ENCODE measurements at places on chromosomes 3 and 15. TPM values are rescaled to one million over a fixed set of nuclear protein-coding genes. Genes with fewer than 3 reads are reported as not detected.

DNA sequence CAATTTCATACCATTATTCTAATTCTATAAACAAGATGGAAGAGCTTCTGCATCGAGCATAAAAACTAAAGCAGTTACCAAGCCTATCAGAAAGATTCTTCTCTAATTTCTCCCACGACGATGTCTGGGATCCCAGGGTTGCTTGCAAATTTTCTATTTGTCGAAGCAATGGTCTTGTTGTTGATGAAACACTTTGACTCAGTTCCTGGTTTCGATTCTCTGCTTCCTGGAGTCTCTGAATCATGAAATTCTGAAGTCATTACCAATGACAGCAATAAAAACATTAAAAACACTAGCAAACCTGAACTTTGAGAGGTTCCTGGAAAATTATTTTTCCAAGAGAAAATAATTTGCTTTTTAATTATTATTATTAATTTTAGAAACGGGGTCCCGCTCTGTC lies 18.7 kb downstream of the TMF1 start:
- H3K27ac ChIP-seq, result no peak overlapping the region
- no peaks in the 10 kb centered on the region for H3K4me1 ChIP-seq
- H3K36me3 ChIP-seq, result peaks cover 82% of the 10 kb centered on the region
- H3K27me3 ChIP-seq, result no peaks in the 10 kb centered on the region
- no peak for DNase-seq
- H3K4me3 ChIP-seq, result no peak overlapping the region

DNA sequence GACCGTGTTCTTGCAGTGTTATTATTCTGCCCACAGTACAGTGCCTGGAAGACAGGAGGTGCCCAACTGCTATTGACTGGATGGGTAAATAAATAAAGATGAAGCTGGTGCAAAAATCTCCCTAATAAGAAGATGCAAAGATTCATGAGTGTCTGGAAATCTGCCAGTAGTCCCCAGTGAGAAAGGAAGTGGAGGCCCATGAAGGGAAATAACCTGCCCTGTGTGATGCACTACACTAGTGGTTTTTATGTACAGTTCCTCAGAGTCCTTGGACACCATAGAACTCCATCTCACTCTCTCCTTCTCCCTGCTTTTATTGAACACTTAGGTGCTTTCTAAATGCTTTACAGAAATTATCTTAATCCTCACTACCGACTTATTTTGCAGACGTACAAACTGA lies 8.3 kb upstream of the SUCLG2 start:
- no peaks in the 10 kb centered on the region for H3K27me3 ChIP-seq
- no peak overlapping the region for H3K4me3 ChIP-seq
- DNase-seq, result no peak
- no peak overlapping the region for H3K27ac ChIP-seq
- peaks cover 3% of the 10 kb centered on the region for H3K4me1 ChIP-seq
- no peaks in the 10 kb centered on the region for H3K36me3 ChIP-seq

DNA sequence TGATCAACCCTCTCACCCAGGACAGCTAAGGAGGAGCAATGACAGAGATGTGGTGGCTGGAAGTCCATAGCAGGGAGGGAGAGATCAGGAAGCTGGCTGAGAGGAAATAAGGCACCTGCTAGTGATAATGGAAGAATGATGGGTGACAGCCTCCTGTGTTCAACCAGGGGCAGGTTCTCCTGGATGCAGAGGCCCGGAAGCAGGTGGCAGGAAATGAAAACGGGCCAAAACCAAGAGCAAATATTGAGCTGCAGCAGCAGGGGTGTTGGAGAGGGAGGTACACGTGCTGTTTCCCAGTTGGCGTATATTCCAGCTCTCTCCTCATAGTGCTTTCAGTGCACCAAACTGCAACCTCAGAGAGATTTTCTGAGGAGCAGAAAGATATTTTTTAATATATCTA lies 213.4 kb upstream of the TBL1XR1 start:
- no peak overlapping the region for H3K27ac ChIP-seq
- no peaks in the 10 kb centered on the region for H3K36me3 ChIP-seq
- no peaks in the 10 kb centered on the region for H3K27me3 ChIP-seq
- H3K4me1 ChIP-seq, result no peaks in the 10 kb centered on the region
- H3K4me3 ChIP-seq, result no peak overlapping the region

DNA sequence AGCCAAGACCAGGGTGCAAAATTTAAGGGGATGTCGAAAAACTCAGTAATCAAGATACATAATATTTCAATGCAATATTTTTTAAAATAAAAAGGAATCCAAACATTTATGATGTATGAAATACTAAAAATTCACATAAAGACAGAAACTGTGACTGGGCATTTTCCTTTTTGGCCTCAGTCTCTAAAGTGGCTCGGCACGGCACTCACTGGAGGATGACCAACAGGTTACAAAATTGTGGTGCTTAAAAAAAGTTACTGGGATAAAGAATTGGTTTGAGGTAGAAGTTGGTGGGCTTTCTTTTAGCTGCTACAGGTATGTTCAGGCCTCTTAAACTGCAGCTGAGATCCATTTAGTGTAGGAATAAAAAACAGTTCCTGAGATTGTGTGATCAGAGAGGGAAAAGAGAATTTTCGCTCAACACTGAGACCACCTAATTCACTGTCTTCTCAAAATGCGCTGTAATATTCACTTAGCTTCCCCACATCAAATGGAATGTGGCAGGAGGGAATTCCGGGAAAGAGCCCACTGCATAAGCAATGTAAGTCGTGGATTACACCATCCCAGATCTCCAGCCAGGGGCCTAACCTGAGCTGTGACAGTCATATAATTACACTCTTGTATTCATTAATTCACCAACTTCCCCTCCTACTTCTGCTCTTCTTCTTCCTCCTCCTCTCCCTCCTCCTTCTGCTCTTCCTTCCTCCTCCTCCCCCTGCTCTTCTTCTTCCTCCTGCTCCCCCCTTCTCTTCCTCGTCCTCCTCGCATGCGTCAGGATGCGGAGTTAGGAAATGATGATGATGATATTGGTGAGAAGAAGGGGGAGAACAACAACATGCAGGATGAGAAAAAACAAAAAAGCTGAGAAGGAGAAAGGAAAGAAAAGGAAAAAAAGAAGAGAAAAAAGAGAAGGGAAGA lies 45.9 kb downstream of the HES1 start:
- H3K27me3 ChIP-seq, result no peaks in the 10 kb centered on the region
- H3K4me1 ChIP-seq, result peaks cover 9% of the 10 kb centered on the region
- no peak overlapping the region for H3K4me3 ChIP-seq
- DNase-seq, result no peak
- H3K27ac ChIP-seq, result no peak overlapping the region
- H3K36me3 ChIP-seq, result no peaks in the 10 kb centered on the region

DNA sequence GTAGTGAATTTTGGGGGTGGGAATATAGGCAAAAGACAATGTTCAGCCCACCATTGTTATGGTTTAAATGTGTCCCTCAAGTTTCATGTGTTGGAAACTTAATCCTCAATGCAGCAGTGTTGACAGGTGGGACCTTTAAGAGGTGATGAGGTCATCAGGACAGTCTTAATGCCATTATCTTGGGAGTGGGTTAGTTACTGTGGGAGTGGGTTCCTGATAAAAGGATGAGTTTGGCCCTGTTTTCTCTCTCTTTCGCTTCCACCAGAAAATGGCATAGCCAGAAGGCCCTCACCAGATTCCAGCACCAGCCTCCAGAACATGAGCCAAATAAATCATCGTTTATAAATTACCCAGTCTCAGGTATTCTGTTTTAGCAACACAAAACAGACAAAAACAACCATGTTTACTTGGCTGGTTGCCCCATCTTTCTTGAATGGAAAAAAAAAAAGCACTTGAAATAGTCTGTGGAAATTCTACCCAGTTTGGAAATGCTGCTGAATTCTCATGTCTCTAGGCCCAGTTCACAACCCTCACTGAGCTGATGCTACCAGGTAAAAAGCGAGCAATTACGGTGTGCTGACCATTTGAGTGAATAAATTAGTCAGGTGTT lies 31.0 kb upstream of the MFSD1 start:
- peaks cover 6% of the 10 kb centered on the region for H3K4me1 ChIP-seq
- H3K36me3 ChIP-seq, result no peaks in the 10 kb centered on the region
- H3K27ac ChIP-seq, result no peak overlapping the region

DNA sequence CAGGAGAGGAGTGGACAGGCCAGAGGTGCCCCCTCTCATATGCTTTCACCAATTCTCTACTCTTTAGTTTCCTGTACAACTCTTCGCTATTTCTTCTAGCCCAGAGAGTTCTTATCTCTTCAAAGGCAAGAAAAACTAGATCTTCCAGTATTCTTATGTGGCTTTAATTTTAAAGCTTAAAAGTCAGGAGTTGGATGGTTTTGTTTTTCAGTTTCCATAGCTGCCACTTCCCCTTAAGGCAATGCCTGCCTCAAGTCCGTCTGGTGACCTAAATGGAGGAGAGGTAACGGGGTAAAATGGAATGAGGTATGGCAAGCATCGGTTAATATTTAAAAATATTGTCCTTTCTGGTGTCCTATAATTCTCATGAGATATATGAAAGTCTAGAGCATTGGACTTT lies 11.4 kb upstream of the VGLL3 start:
- no peaks in the 10 kb centered on the region for H3K27me3 ChIP-seq

DNA sequence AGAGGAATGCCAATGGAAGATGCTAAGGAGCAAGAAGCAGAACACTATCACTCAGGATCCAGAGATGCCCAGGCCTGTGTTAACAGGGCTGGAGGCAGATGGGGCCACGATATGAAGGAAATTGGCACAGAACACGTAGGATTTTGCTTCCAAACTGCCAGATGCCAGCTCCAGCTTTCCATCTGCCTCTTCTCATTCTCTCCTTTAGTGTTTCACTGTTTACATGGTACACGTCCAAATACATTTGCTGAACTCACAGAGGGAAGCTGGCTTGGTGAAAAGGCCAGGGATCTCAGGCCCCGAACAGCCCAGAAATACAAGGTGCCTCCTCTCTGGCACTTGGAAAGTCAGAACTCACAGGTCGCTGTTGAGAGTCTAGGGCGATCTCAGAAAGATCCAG lies 187.0 kb downstream of the NTRK3 start:
- no peaks in the 10 kb centered on the region for H3K36me3 ChIP-seq
- no peak overlapping the region for H3K4me3 ChIP-seq
- H3K27ac ChIP-seq, result no peak overlapping the region
- peaks cover 9% of the 10 kb centered on the region for H3K27me3 ChIP-seq

DNA sequence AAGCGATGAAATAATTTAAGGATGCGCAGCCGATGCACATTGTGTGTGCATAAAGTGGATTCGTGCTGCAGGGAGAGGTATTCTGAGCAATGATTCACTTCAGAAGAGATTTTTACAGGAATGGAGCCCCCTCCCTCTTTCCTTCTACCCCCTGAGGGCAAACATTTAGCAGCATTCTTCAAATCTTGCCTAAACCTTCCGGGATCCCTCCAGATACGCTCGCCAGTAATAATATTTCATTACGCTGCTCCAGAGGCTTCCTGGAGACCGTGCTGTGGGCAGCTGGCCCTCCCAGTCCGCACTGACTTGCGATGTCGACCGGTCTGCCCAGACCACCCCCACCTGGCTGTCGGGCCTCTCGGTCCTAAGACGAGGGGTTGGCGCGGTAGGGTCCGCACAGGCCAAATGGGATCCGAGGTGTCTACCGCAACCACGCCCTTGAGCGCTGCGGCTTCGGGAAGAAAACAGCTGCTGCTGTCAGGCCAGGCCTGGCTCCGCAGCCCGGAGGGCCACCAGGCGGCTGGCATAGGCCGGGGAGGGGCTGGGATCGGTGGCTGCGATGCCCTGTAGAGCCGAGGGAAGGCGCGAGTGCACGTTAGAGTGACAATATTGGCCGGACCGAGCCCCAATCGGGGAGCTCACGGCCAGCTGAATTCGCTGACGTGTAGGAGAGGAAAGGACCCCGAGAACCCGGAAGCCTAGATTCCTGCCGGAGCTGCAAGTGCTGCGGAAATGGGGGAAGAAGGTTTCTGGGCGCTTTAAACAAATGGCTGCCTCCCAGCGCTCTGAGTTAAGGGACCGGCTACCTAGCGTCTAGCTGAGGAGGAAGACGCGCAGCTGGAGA lies 14.3 kb downstream of the ZIC4 start:
- H3K4me1 ChIP-seq, result peaks cover 6% of the 10 kb centered on the region
- H3K4me3 ChIP-seq, result peak overlapping the region; percentile 73
- peak; percentile 95 for DNase-seq
- H3K27me3 ChIP-seq, result peaks cover 100% of the 10 kb centered on the region
- no peaks in the 10 kb centered on the region for H3K36me3 ChIP-seq

- H3K36me3 ChIP-seq, result no peaks in the 10 kb centered on the region
- no peak for DNase-seq
- no peaks in the 10 kb centered on the region for H3K27me3 ChIP-seq
- no peaks in the 10 kb centered on the region for H3K4me1 ChIP-seq
- H3K4me3 ChIP-seq, result no peak overlapping the region
Measured at GRCh38 chr15:51023499-51023898, 71.2 kb downstream of the TNFAIP8L3 start.

GRCh38 chr3:19473971-19474580 lies 325.8 kb downstream of the KCNH8 start:
- peaks cover 4% of the 10 kb centered on the region for H3K4me1 ChIP-seq
- no peak for DNase-seq
- peaks cover 47% of the 10 kb centered on the region for H3K36me3 ChIP-seq
- no peaks in the 10 kb centered on the region for H3K27me3 ChIP-seq
- peak overlapping the region; percentile 8 for H3K27ac ChIP-seq

GRCh38 chr3:23161308-23161707 lies 41.8 kb upstream of the UBE2E2 start:
- H3K4me3 ChIP-seq, result no peak overlapping the region
- H3K4me1 ChIP-seq, result no peaks in the 10 kb centered on the region
- H3K27ac ChIP-seq, result no peak overlapping the region

GRCh38 chr3:98730886-98731537 lies 32.1 kb upstream of the ST3GAL6 start:
- no peak for DNase-seq
- H3K27ac ChIP-seq, result no peak overlapping the region
- H3K27me3 ChIP-seq, result peaks cover 40% of the 10 kb centered on the region
- no peaks in the 10 kb centered on the region for H3K4me1 ChIP-seq

DNA sequence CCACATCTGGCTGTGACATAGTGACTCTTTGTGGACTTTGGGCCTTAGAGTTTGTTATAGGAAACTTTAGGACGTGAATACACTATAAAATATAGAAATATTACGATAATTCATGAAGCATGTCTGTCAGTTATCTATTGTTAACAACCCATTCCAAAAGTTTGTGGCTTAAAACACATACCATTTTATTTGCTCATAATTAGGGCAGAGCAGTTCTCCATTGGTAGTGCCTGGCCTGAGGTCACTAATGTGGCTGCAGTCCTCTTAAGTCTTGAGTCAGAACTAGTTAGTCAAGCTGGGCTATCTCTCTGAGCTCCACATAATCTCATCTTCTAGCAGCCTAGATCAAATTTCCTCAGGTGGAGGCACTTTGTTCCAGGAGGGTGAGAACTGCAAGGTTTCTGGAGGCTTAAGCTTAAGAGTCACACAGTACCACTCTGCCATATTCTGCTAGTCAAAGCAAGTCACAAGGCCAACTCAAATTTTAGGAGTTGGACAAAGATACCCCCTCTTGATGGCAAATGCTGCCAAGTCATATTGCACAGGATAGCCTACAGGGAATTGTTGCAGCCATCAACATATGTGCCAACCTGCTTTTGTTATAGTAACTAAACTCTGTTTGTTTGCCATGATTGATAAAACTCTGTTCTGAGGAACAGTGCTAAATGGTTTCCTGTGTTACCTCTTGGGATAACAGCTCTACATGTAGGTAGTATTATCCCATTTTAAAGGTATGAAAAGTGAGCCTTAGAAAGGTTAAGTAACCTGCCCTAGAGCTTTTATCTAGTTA lies 8.7 kb downstream of the ATXN7 start:
- H3K27ac ChIP-seq, result no peak overlapping the region
- peaks cover under 1% of the 10 kb centered on the region for H3K36me3 ChIP-seq
- no peaks in the 10 kb centered on the region for H3K27me3 ChIP-seq
- peaks cover 26% of the 10 kb centered on the region for H3K4me1 ChIP-seq
- DNase-seq, result no peak
- H3K4me3 ChIP-seq, result peak overlapping the region; percentile 36

The PROS1 gene
- total RNA-seq, result 6.9 TPM

The FOXL2NB gene
- 0.54 TPM for total RNA-seq

The GOLGA8S gene
- total RNA-seq, result not detected

The NANOGP8 gene
- total RNA-seq, result 56.8 TPM

The FANCI gene
- 90.5 TPM for total RNA-seq

The MST1R gene
- 5.8 TPM for total RNA-seq

The CNTN4 gene
- total RNA-seq, result 10.8 TPM

The PLA1A gene
- 5.3 TPM for total RNA-seq

The DGKG gene
- 0.86 TPM for total RNA-seq

The AADACL2 gene
- not detected for total RNA-seq
